Subcutaneous adipose tissue (tissue), 4 donors: ENCODE measurements at places on chromosomes 16 and 17. TPM values are rescaled to one million over a fixed set of nuclear protein-coding genes. Genes with fewer than 3 reads are reported as not detected.

The STX1B gene
- 0.49 TPM for total RNA-seq

The RAMP2 gene
- 66.9 TPM for total RNA-seq

The GPR142 gene
- not detected for total RNA-seq

The B3GNT9 gene
- total RNA-seq = 5.9 TPM

The SHISA9 gene
- 0.17 TPM for total RNA-seq

The IGSF6 gene
- 1.9 TPM for total RNA-seq

The RRAD gene
- total RNA-seq = 15.3 TPM
